Putamen (tissue), 1 donor: ENCODE measurements at places on chromosomes 3 and 15.

DNA sequence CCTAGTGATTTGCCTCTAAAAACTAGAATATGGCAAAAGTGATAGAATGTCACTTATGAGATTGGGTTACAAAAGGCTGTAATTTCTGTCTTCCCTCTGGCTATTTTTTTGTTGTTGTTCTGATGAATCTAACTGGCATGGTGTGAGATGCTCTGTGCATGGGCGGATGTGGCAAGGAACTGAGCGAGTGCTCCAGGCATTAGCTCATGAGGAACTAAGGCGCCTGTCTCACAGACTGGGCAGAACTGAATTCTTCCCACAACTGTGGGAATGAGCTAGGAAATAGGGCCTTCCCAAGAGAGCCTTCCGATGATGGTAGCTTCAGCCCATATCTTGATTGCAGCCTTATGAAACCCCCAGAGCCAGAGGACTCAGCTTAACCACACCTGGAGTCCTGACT, 222.5 kb downstream of the NR2F2 start:
- no peak for DNase-seq

GRCh38 chr3:55648591-55649318, 161.6 kb upstream of the WNT5A start:
- no peak for DNase-seq

- DNase-seq, result no peak
These were observed 229.7 kb upstream of the KCNMB2 start for GRCh38 chr3:178306432-178307115.

GRCh38 chr3:10299679-10300078, 6.9 kb upstream of the GHRL start:
- no peak for DNase-seq

- DNase-seq, result no peak
These were observed 231.4 kb upstream of the UMPS start for GRCh38 chr3:124498891-124499290.

DNA sequence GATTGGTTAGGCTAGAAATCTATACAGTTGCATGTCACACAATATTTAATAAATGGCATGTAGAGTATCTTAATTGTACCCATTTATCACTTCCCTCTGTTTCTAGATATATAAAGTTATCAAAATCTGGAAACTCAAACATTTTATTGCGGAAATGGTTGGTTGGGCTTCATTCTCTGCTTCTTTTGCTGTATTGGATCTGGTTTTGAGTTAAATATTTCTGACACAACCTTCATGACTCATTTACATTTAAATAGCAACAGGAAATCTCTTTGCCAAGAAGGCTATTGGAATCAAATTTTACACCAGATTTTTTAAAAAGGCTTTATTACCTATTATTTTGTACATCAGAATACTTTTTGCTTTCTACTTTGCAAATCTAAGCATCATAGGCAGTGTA, 153.8 kb downstream of the EBLN2 start:
- DNase-seq, result no peak

DNA sequence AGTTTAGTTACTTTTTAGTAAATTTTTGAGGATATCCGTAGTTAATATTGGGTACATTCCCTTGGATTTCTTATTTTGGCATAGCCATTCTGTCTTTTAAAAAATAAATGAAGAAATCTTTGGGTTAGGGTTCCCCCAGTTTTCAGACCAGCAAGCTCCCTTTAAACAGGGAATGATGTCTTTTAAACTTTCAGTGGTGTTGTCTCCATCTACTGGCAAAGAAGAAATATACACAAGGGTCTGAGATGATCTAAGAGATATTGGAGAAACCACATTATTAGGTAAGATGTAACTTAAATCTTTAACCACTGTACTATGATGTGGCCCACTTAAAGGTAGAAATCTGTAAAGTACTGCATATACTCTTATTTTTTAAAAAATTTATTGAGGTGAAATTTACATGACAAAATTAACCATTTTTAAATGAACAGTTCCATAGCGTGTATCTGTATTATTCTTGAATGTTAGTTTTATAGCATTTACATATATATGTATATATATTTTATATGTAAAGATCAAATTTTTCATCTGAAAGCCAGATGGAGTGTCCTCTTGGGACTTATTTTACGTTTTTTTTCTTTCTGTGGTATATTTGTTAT, 35.1 kb upstream of the EIF3J start:
- DNase-seq, result peak; percentile 23

- DNase-seq, result no peak
These were observed 95.0 kb upstream of the HACD2 start for GRCh38 chr3:123679712-123680386.

GRCh38 chr3:35780800-35781199, 141.5 kb downstream of the ARPP21 start:
- DNase-seq, result no peak

GRCh38 chr3:43758592-43759225, 68.0 kb downstream of the ABHD5 start:
- DNase-seq, result no peak
